Stimulated activated CD4-positive, alpha-beta T cell treated with anti-CD3 and anti-CD28 coated beads, Interleukin-1b, Interleukin-23, amount 100 ng/mL, for 1 hour (primary cell): ENCODE measurements at places on chromosomes 6 and 20.

DNA sequence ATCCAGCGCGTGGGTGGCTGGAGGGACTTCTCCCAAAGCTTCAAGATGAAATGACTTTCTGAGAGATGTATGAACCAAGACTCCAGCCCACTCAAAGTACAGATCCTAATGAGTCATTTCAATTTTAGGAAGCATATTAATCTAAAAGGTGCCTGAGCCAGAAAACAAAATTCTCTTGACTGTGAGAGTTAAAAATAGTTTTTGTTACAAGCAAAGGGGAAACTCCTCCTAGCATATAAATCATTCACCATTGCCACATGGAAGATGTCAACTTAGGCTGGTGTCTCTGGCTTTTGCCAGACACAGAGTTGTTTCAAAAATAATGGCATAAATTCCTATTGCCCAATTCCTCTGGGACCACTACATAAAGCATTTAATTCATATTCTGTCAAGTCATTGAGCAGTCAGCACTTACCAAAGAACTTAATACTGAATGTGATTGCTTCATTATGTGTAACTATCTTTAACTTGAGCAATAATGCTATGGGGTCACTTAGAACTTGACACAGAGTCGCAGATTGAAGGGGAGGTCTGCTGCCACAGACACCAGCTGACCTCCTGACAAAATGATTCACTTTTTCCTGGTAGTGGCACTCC lies 280.6 kb downstream of the SLC35F1 start:
- no peak for DNase-seq

DNA sequence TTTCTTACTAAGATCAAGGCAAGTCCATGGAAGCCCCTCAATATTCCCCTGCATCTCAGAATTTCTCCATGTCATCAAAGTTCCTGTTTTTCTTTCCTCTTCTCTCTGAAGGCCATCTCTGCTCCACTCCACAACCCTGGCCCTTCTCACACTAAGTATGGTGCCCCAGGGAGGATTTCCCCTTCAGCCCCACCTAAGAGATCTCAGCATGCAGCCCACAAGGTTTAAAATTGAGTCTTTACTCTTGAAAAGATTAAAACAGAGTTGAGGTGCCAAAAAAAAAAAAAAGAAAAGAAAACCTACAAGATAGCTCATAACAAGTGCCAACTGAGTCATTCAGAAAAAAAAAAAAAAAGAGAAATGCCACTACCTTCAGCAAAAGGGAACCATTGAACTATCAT lies 36.5 kb upstream of the TNFAIP3 start:
- DNase-seq = no peak

DNA sequence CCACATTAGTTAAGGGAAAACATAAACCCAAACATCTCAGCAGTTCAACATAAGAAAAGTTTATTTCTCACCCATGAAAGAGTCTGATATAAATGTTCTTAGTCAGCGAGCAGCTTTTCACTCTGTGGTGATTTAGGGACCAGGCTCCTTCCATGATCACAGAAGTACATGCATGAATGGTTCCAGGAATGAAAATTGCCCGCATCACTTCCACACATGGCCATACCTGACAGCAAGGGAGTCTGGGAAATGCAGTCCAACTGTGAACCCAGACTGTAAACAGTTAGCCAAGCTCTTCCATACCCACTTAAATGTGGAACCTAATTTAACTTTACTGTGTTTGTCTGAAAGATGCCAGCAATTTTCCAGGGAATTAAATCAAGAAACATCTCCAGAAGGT lies 353.9 kb downstream of the HACE1 start:
- no peak for DNase-seq

GRCh38 chr6:96613291-96613999 lies 50.5 kb downstream of the FHL5 start:
- DNase-seq = no peak

DNA sequence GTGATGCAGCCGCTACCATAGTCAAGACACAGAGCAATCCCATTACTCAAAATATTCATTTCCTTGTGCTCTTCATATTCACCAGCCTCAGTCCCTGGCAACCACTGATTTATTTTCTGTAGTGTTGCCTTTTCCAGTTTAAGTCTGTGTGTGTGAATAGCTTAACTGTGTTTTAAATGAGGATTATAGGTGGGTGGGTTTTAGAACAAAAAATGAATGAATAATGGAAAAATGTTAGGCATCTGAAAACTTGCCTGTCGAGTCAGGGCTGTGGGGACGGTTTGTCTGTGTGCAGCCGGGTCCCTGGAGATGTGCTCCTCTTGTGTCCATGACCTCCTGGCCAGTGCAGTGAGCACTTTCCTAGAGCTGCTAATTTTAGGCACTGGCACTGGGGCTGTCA lies 27.1 kb downstream of the BANF2 start:
- no peak for DNase-seq

DNA sequence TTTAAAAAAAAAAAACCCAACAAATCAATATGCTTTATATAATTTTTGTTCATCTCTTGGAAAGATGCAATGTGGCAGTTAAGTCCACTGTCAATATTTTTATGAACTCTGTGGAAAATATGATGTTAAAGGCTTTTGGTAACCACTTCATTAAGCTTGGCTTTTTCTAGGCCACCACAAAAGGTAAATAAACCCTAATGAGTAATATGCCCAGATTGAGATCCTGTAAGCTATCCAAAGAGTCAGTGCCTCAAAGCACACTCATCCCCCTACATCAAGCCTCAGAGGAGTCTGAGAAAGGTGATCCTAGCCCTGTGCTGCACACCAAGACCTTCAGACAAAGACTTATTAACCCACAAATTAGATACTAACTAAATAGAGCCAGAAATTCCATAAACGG lies 121.1 kb downstream of the CDC5L start:
- no peak for DNase-seq
